Activated T-helper 17 cell treated with anti-CD3 and anti-CD28 coated beads, Interleukin-2, amount 50 U/mL, for 72 hours (primary cell): ENCODE measurements at places on chromosomes 7 and 10. TPM values are rescaled to one million over a fixed set of nuclear protein-coding genes. Genes with fewer than 3 reads are reported as not detected.

HDAC9 gene
- total RNA-seq: 4.0 TPM

DNA sequence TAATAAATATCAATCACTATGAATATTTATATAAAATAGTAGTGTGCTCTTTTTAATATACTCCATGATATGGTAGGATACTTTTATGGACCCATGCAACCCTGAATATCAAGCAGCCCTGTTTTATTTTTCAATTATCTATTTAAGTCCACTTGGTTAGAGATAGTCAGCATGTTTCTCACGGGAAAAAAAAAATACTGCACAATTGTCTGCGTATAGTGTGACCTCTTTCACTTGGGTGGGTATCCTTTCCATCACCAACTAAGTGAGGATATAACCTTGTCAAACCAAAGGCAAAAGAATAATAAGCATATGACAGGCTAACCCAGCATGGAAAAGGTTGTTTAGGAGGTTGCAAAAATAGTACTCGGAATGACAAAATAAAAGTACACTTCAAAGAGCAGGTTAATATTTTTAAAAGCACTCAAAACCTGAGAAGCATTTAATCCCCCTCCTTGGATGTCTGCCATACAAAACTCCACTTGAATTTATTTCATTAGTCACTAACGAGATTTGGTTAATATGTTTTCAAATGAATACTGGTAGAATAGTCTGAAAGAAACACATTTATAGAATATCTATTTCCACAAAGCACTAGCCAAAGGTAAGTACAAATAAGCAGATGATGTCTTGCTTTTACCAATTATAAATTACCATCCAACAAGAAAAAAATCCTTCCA, 76.5 kb downstream of the IMMP2L start:
- no peak for ATAC-seq

TFEC gene
- 0.05 TPM for total RNA-seq

LRRTM3 gene
- 0.17 TPM for total RNA-seq

DNA sequence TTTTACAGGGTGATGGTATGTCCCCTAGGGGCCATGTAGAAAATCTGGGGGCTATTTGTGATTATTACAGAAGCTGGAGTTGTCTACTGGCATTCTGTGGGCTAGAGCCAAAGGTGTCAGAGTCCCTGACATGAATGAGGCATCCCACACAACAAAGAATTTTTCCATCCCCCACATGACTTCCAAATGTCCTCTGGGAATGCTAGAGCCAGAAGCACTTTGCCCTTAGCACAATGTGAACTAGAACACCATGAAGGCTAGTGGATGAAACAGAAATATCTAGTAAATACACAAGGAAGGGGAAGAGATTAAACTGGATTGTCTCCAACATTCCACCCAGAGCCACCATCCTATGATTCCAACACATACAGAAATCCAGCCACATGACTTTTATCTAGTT, 46.9 kb downstream of the FAM13C start:
- no peak for ATAC-seq

- no peak for ATAC-seq
These were observed 248.9 kb upstream of the MKI67 start for GRCh38 chr10:128375171-128375570.

GRCh38 chr7:99146979-99147378, 3.1 kb upstream of the SMURF1 start:
- ATAC-seq: no peak

DNA sequence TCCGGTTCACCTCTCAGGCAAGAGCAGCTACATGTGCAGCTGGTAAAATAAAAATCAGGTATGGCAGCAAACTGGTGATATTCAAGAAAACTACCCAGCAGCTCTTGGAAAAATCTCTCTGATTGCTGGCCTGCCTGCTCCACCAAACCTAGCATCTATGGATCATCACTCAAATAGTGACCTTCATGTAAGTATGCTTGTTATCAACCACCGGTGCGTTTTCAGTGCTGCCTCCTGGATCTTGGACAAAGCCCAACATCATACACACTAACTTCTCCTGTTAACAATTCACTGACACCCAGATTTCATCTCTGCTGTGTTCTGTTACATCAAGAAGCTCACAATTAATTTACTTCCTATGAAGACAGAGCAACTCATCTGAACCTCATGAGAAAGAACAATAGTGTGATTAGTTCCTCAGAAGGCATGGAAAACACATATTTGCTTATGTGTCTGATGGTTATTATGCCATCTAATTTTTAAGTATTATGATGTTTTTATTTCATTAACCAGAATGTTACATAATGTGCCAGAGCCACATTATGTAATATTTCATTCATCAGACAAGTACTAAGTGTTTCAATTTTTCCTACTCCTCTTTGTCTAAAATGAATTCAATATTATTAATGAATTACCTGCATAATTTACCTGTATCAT, 8.8 kb downstream of the CDK6 start:
- no peak for ATAC-seq

- no peak for ATAC-seq
These were observed 9.0 kb downstream of the PUS7 start for GRCh38 chr7:105512926-105513526.
